Fibroblast of upper back skin (primary cell): ENCODE measurements at places on chromosomes 6 and 20.
A peak's percentile ranks its signal among the peaks of the same experiment; 100 is the strongest.

- no peak for DNase-seq
Observed at GRCh38 chr6:30154061-30154460, 7.0 kb downstream of the TRIM10 start.

DNA sequence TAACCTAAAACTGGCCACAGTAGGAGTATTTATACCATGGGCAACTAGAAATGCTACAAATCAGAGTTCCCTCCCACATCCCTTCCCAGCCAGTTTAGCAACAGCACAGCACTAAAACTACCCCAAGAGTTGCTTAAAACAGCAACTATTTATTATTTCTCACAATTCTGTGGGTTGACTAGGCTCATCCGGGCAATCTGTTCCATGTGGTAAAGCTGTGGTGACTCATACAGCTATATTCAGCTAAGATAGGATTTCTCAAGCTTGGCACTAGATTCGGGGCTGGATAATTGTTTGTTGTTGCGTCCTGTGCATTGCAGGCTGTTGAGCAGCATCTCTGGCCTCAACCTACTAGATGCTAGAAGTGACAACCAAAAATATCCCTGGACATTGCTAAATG, 8.6 kb upstream of the HECA start:
- DNase-seq = peak; percentile 72

- no peak for DNase-seq
Observed at GRCh38 chr6:87199787-87200186, 44.4 kb downstream of the ZNF292 start.

DNA sequence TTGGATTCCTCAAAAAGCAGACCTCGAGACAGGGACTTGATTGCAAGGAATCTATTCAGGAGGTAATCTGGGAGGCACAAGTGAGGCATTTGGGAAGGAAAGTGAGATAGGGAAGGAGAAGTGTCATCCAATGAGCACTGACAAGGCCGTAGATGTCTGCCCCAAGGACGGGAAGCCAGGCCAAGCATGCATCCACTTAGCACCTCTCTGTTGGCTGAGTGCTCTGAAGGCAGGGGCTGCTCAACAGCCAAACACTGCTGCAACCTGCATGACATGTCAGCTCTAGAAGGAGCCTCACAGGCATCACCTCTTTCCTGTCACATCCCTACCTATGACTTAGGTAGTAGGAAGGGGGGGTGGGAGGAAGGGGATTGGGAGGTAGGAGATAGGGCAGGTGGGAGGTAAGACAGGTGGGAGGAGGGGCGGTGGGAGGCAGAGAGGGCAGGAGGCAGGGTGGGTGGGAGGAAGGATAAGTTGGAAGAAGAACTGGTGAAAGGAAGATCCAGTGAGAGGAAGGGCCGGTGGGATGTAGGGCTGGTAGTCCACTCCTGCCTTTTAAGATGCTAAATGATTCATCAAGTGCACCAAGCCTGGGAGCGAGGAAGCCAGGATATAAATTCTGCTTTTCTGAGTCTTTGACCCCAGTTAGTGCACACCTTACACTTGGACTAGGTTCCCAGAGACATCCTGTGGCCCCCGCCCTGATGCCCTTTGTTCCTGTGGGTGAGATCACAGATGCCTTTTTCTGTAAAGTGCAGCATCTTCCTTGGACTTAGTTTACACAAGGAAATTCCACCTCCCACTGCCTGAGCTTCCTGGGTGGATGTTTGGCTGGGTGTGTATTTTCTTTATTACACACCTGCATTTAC, 83.8 kb upstream of the NXT1 start:
- DNase-seq = no peak
